ENCODE measurements at places on chromosomes 2 and 18.

DNA sequence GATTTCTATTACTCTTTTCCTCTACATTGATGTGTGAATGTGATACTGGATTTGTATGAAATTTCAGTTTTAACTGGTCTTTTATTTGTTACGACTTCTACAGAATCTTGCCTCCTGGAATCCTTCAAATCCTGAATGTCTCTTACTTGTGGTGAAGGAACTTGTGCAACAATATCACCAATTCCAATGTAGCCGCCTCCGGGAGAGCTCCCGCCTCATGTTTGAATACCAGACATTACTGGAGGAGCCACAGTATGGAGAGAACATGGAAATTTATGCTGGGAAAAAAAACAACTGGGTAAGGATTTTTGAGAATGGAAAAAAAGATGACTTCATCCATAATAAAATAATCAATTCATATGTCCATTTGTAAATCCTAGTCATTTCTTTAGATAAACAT, 134.6 kb downstream of the BABAM2 start:
- no peak for DNase-seq

- no peak for DNase-seq
These were observed 4.2 kb downstream of the SFT2D3 start for GRCh38 chr2:127705391-127706065.

GRCh38 chr2:53202063-53202462, 565.5 kb upstream of the CHAC2 start:
- DNase-seq = no peak

DNA sequence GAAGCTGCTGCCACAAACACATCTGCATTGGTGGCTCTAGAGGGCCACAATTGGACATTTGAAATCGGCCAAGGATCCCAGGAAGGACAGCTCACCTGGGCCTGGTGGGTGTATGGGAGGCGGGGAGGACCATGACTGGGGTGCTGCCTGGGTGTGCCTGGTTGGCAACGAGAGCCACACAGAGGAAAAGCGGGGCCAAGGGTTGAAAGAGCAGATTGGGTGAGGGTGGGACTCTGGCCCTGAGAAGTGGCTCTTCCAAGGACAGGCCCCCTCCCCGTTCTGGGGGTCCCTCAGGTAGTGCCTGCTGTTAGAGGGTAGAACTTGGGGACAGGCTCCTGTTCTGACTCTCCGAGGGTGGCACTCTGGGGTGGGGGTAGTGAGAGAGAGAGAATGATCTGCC, 102.9 kb downstream of the CLIP4 start:
- no peak for DNase-seq

- DNase-seq = no peak
These were observed 84.5 kb downstream of the LONRF2 start for GRCh38 chr2:100237770-100238169.

- DNase-seq = no peak
These were observed 79.8 kb downstream of the C1D start for GRCh38 chr2:67982956-67983355.

GRCh38 chr2:56386657-56387056, 202.9 kb downstream of the CCDC85A start:
- no peak for DNase-seq

DNA sequence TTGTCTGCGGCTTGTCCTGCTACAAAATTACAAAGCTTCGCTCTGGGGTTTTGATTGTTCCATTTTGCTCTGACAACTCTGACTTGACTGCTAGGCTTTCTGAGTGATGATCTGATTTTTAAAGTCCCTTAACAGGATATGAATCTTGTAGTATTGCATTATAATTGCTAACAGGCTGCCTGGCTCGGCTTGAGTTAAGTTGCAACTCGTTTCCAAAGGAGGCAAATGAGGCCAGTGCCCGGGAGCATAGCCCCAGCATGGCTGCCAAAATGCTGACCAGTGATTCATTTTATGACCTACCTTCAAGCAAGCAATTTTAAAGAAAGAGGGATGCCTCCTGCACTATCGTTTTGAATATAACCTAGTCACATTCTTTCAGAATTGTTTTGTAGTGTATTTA, 135.4 kb downstream of the COL6A3 start:
- DNase-seq = no peak

- no peak for DNase-seq
These were observed 116.9 kb downstream of the ALPK2 start for GRCh38 chr18:58511897-58512581.
